Stimulated activated CD8-positive, alpha-beta memory T cell treated with anti-CD3 and anti-CD28 coated beads, Interleukin-4, amount 100 ng/mL, for 24 hours (primary cell): ENCODE measurements at places on chromosomes 13 and 19.

GRCh38 chr19:47447470-47448359, 24.0 kb downstream of the SLC8A2 start:
- peak; percentile 25 for DNase-seq

DNA sequence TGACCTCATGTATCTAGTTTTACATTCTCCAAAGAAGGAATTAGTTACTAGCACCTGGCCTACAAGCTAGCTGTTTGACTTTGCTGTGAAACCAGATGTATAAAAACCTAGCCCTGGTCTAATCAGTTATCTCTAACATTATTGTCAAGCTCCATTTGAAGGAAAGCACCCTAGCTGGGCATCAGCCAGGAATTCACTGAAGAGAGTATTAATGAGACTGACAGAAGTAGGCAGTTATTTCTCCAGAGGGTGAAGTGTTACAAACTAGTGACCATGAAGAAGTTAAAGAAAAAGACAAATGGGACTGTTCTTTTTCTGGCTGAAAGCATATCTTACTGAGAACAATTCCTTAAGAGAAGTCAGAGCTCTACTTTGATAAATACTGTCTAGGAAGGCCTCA, 2529.3 kb upstream of the PCDH20 start:
- DNase-seq, result no peak

DNA sequence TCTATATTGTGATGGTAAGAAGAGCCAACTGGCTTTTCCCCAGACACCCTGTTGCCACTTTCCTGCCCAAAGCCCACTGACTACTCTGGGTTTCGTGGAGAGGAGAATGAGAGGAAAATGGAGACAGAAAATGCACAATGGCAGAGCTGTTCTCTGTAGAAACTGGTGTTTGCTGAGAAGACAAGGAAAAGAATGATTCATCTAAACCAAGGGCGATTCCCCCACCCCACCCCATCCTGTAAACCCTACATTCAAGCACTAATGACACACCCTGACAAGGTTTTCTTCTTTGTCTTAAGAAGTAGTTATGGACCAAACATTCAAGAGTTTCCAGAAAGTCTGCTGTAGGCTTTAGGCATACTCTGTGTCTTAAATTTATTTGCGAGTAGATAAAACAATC, 68.8 kb downstream of the DOCK9 start:
- no peak for DNase-seq

GRCh38 chr13:24038841-24039330, 121.6 kb upstream of the SPATA13 start:
- no peak for DNase-seq

DNA sequence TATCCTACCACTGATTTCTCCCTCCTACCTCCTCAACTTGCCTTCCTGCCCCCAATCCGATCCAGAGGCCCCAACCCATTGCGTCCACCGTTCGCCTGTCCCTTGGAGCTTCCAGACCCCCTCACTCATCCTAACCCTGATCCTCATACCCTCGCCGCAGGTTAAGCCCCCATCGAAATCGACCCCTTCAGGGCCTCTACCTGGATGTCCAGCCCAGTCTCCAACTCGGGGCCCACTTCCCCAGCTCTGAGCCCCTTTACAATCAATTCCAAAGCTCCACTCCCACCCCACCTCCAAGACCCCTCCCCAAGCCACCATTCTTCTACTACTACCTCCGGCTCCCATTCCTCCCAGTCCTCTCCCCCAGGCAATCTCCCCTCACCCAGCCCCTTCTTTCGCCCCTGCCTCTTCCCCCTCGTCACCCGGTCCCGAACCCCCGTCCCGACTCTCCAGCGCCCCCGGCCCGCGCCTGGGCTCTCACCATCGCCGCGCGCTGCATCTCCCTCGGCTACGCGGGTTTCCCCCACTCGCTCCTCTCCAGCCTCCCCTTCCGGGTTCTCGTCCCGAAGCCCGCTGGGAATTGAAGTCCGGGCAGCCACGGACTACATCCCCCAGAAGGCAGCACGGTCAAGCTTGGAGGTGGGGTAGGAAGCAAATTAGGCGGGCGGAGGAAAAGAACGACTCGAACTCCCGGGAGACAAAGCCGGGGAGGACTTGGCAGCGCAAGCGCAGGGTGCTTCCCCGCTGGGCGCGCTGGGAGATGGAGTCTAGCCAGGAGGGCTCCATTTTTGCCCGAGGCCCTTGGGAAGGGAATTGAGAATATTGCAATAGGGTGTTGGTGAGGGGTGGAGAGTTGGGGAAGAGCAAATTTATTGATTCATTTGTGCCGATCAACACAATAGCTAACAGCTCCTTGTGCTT, at the start of gene FBXO46:
Gene FBXO46 (minus strand): TSS at position 529 of the 921 bp plus-strand sequence. CDS start 17,401 bp downstream, outside the sequence.
- DNase-seq, result peak; percentile 89

GRCh38 chr13:91162589-91162988, 184.9 kb upstream of the MIR17HG start:
- DNase-seq, result no peak

DNA sequence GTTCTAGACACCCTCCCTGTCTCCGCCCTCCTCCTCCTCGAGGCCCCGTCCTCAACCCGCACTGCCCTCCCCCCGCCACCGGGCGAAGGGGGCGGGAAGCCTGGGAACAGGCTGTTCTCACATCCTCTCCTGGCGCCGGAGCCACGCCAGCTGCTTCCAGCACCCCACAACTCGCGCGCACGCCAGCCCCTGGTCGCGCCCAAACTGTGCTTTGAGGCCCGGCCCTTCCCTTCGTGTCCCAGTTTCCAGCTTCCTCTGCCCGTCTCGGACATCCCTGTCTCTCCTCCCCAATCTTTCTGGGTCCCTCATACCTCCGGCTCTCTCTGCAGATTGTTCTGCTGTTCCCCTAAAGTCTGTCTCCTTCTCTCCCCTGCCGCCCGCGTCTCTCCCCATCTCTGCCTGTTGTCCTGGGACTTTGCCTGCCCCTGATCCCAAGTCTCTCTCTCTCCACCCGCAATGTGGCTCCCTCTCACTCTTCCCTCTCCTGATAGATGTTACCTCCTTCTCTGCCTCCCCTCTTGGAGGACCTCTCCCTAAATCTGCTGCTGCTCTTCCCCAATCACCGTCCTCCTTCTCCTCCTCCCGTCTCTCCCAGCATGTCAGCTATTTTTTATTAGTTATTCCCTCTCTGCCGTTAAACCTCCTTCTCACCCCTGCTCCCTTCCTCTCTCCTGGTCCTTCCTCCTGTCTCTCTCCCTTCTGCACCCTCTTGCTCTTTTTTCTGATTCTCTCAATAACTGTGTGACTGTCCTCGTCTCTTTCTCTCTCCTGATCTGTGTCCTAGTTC, 14.2 kb downstream of the DPF1 start:
- no peak for DNase-seq

- peak; percentile 92 for DNase-seq
Observed at GRCh38 chr13:50124536-50125303, 109.5 kb downstream of the KCNRG start.

DNA sequence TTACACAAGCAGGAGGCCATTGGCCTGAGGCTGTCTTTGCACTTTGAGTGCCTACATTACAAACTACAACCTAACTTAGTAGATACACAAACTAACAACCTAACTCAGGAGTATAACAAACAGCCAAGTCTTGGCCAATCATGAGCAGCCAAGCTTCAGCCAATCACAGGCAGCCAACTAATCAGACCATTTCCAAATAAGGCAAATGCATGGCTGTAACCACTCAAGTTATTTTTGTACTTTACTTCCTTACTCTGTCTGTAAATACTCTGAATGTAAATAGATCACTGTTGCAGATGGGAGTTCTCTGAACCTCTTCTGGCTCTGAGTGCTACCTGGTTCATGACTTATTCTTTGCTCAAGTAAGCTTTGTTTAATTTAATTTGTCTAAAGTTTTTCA, 748.1 kb upstream of the SGCG start:
- DNase-seq, result no peak

DNA sequence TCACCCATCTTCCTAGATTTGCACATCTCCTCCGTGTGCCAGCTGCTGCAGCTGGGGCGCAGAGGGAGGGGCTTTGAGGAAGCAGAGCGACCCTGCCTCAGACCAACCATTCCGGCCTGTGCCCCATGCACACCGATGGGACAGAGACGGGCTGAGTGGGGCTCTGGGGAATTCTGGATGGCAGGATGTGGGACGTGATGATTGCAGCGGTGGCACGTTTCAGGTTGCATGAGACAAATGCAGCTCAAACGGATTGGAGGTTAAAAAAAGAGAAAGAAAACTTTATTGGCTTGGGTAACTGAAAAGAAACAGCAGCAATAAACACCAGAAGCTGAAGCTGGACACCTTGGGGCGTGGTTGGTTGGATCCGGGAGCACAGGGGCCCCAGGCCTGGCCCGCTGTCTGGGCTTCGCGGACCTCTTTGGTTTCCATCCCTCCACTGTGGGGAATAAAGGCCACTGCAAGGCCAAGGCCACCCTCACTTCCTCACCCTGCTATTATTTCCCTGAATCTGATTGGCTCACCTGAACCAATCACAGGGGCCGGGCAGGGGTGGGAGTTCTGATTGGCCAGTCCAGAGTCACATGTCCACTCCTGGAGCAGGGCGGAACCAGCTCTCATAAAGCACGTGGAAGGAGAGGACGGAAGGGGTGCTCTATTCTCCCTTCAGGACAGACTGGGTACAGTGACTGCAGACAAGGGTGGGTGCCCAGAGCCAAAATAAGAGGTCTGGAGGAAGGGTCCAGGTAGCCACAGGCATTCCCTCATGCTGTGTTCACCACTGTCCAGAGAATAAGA, 6.1 kb upstream of the ZNF787 start:
- no peak for DNase-seq

DNA sequence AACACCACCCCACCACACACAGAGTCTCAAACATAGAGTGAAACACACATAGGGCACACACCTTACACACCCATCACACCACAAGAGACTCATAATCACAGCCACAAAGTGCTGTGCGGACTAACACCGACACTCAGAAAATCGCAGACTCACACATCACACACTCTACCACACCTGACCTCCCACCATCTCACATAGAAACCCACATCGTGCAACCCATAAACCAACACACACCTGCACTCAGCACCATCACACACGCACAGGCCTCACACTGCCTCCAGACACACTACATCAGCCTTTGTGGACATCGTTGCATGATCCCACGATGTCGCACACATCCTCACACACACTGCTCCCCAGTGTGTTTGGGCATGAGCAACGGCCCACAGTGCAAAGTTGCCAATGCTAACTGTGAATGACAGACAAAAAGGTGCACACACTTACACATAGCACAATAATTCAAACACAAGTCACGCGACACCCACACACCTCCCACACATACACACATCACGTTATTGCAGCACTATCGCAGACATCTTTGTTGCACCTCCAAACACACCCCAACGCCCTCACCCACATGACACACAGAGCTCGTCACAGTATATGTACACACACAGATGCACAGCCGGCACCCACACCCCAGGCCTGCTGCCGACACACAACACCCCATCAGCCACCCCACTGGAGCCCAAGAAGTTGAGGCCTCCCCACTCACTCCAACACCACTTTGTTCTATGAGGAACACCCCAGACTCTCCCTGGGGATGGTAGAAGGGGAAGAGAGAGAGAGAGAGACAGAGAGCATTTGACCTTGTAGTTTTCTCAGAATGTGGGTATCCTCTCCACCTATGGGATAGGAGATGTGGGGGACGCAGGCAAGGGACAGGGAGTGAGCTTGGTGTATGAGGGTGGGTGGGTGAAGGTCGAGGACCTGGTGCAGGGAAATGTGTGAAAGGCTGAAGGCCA, 1.2 kb upstream of the ATP1A3 start:
- no peak for DNase-seq

GRCh38 chr19:28359431-28360414, 853.2 kb downstream of the UQCRFS1 start:
- DNase-seq, result no peak

GRCh38 chr19:54369082-54369687, 4.5 kb upstream of the LAIR1 start:
- DNase-seq, result no peak

DNA sequence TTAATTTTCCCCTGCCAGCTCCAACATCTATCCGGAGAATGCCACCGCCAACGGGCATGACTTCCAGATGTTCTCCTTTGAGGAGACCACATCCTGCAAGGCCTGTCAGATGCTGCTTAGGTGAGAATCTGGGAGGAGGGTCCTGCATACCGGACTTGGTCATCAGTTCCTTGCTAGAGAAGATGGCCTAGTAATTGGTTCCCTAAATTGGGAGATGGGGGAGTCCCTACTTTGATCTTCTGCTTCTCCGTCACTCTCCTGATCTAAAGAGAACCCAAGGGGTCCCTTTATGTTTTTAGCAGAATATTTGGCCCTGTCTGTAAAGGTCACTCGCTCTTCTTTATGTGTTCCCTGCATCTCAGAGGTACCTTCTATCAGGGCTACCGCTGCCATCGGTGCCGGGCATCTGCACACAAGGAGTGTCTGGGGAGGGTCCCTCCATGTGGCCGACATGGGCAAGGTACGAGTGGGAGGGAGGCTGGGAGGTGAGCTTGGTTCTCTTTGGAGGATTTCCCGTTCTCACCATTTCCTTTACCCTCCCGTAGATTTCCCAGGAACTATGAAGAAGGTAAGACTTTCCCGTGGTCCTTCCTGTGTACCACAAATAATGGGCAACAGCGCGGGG, 54.1 kb upstream of the ADGRE1 start:
- DNase-seq, result no peak

- DNase-seq, result no peak
Observed at GRCh38 chr13:112153364-112153763, 86.4 kb downstream of the SOX1 start.

GRCh38 chr13:60448907-60449510, 52.0 kb downstream of the TDRD3 start:
- no peak for DNase-seq

GRCh38 chr19:10095948-10096614, 6.4 kb downstream of the ANGPTL6 start:
- DNase-seq, result peak; percentile 80

GRCh38 chr19:29260477-29261317, 47.7 kb upstream of the UQCRFS1 start:
- no peak for DNase-seq
